ENCODE measurements at places on chromosomes 2 and 18.

GRCh38 chr2:48162742-48163141, 256.4 kb upstream of the FBXO11 start:
- DNase-seq, result no peak

- no peak for DNase-seq
These were observed 13.3 kb downstream of the BCL2 start for GRCh38 chr18:63306249-63306648.

DNA sequence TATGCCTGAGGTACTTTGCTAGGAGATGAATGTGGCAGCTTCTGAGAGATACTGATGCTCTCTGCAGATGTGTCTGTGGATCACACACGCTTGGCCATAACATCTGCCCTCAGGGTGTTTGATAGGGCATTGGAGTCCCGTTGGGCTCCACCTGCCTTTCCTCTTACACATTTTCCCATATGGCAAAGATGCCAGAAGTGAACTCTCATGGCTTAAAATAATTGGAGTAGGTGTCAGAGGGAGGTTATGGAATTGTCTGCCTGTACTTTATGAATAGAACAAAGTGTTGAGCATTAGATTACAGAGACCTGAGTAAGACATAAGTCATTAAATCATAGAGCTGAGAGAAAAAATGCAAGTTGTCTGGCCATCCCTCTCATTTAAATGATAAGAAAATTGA, 75.3 kb upstream of the PNPT1 start:
- DNase-seq, result no peak

GRCh38 chr2:120466704-120467054, 120.7 kb downstream of the INHBB start:
- DNase-seq, result no peak

DNA sequence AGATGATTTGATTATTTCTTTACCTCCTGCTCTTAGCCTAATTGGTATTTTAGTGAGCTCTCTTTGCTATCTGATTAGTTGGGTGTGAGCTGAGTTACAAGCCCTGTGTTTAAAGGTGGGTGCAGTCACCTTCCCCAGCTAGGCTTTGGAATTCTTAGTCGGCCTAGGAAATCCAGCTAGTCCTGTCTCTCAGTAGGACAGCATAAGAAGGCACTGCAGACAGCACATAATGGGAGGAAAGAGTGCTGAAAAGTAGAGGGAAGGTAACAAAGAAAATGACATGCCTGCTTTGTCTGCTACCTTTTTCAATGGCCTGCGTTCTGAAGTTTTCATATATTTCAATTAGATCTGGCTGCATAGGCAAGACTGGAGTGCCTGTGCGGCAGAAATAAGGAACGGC, 1794.0 kb upstream of the CELF4 start:
- DNase-seq, result no peak

GRCh38 chr2:69580486-69580885, 63.1 kb downstream of the AAK1 start:
- no peak for DNase-seq

DNA sequence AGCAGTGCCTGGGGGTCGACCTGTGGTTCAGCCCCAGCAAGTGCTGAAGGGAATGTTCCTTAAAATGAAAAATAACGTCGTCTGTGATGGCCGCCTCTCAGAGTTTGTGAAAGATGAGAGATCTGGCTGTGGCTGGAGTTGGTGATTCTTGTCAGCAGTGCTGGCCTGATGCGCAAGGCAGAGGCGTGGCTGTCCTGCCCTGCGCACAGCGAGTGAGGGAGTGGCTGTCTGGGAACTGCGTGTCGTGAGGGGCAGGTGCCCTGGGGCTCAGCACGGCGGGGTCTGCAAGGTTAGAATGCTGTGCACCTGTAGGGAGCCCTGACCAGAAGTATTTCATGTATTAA, 8.8 kb downstream of the NFATC1 start:
- no peak for DNase-seq

GRCh38 chr2:84876369-84876768, 4.5 kb downstream of the TRABD2A start:
- DNase-seq, result no peak

- no peak for DNase-seq
These were observed 12.5 kb downstream of the KLHL29 start for GRCh38 chr2:23397478-23397877.

- no peak for DNase-seq
These were observed 68.9 kb downstream of the MEX3C start for GRCh38 chr18:51128533-51128932.

GRCh38 chr18:23515911-23516546, 12.7 kb downstream of the RMC1 start:
- DNase-seq, result peak; percentile 44

GRCh38 chr2:212088353-212088752, 450.2 kb downstream of the ERBB4 start:
- no peak for DNase-seq

- no peak for DNase-seq
These were observed 5.4 kb downstream of the CTAGE1 start for GRCh38 chr18:22412176-22412911.

DNA sequence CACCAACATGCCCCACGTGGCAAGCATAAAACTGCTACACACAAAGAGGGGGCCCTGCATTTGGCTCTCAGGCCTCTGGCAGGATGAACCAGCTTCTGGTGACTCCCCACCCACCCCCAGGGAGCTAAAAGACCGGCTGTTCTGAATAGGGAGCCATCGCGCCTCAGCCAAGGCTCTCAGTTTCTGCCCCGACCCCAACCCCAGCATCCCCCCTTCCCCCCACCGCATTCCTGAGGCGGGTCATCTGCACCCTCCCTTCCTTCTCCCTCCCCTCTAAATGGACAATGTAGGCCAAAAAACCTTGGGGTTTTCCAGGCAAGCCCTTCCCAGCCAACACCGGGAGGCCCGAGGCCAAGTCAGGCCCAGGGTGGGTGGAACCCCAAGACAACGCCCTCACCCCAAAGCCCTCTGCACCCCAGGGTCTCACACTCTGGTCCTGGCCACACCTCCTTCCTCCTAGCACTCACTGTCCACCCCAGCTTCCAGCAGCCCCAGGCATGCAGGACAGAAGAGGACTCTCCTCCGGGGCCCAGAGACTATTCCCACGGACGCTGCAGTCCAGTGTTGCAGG, 5.7 kb downstream of the CYP26B1 start:
- no peak for DNase-seq

DNA sequence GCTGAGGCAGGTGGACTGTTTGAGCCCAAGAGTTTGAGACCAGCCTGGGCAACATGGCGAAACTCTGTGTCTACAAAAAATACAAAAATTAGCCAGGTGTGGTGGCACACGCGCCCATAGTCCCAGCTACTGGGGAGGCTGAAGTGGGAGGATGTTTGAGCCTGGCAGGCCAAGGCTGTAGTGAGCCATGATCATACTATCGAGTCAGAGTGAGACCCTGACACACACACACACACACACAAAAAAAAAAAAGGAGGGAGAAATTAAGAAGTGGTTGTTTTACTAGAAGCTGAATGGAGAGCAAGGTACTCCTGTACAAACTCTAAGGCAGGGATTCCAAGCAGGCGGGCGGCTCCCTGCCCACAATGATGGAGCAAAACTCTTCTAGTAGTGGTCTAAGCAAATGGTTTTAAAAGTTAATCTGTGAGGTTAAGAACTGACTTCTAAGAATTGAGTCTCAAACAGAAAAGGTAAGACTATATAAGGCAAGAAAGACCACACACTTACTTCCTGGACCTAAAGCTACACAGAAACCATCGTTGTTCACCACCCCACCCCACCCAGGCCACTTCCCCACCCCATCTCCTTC, 2.6 kb downstream of the ANKRD44 start:
- DNase-seq, result no peak

GRCh38 chr2:59684116-59684770, 869.2 kb downstream of the BCL11A start:
- no peak for DNase-seq

- DNase-seq, result no peak
These were observed 24.9 kb downstream of the CERS6 start for GRCh38 chr2:168480825-168481585.

- DNase-seq, result no peak
These were observed 186.2 kb downstream of the CMPK2 start for GRCh38 chr2:6679471-6679870.

DNA sequence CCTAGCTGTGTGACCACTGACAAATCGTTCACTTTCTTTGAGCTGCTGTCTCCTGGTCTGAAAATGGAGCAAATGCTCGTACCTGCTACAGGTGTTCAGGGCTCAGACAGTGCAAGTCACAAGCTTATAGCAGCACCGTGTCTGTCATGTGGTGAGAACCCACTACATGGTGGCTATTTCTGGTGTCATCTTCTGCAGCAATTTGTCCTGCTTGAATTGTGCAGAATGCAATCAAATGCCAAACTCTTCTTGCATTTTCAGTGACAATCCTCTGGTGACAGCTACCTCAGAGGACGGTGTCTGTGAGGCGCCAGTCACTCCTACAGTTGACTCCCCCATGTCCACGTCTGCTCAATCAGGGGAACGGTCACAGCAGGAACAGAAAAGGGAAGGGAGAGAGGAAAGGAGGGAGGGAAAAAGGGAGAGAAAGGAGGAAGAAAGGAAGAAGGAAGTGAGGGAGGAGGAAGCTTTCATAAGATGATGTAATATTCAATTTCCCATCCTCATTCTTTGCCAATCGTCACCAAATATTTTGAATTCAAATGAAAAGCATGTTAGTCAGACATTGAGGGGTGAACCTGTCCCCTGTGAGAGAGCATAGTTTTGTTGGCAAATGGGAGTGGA, 122.2 kb downstream of the BCL2 start:
- no peak for DNase-seq

- no peak for DNase-seq
These were observed 137.5 kb upstream of the BARD1 start for GRCh38 chr2:214946949-214947348.

GRCh38 chr2:96494188-96494587, 11.0 kb downstream of the NEURL3 start:
- DNase-seq, result no peak

- no peak for DNase-seq
These were observed 65.8 kb upstream of the CABLES1 start for GRCh38 chr18:23069481-23069880.

- DNase-seq, result no peak
These were observed 154.6 kb downstream of the EVA1A start for GRCh38 chr2:75406131-75406581.

- DNase-seq, result no peak
These were observed 55.9 kb downstream of the TTC21B start for GRCh38 chr2:165897726-165898125.

GRCh38 chr2:48901416-48901815, 145.9 kb upstream of the LHCGR start:
- DNase-seq, result no peak

DNA sequence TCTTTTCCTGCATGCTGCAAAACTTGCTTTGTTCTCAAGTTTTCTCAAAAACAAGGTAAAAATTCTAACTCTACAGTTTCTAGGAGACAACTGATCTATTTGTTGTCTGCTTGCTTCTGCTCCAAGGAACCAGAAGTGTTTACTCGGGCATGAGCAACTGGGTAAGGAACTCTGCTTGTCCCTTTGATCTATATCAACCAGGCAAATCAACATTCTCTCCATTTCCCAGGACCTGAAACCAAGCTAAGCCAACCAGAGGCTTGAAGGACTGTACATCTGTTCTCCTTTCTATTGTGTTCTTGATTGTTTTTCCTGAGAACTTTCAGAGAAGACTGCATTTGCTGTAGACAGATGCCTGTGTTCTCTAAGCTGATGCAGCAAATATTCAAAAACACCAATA, 335.0 kb upstream of the KCNH7 start:
- DNase-seq, result no peak

DNA sequence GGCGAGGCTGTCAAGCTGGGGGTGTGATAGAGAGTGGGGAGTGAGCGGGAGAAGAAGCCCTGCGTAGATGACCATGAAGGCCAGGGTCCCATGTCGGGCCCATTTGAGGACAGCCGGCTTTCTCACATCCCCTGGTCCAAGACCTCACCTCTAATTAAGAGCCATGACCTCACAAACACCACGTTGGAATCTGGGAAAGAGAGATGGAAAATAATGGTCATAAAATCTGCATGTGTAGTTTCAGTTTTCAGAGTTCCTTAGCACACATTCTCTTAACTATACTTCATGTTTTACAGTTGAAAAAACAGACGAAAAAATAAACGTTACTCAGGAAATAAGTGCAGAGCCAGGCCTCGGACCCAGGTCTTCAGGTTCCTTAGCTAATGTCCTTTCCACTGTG, 244.8 kb upstream of the SIX2 start:
- no peak for DNase-seq

DNA sequence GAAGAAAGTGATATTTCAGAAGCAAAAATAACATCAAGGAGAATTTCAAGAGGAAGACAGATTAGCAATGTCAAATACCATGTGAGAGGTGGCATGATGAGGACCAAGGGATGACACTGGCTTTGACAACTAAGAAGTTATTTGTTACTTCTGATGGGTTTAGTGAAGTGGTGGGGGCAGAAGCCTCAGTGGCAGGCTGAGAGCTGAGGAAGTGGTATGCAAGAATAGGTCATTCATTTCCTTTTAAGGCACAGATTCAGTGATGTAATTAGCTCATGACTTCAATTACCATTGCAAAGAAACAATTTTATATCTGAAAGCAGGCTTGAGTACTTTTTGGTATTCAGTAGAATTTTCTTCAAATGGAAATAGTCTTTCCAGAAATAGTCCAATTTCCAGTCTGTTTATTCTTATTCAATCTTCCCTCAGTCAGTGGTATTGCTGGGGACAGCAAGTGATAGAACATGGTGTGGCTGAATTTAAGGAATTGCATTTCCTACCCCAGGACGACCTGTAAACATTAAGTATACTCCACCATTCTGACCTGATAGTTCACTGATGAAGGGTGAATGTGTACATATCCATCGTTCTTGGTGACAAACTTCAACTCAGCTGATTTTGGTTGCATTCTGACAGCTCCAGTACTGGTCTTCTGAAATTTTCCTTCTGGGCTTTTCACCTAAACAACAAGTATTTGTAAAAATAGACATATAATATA, 28.2 kb downstream of the GEMIN6 start:
- no peak for DNase-seq

- no peak for DNase-seq
These were observed 148.6 kb downstream of the B3GNT2 start for GRCh38 chr2:62344472-62344871.

GRCh38 chr2:27792759-27793158, 21.2 kb downstream of the MRPL33 start:
- no peak for DNase-seq

GRCh38 chr2:237835372-237835771, 24.1 kb upstream of the RAMP1 start:
- no peak for DNase-seq

- DNase-seq, result no peak
These were observed 174.6 kb upstream of the PID1 start for GRCh38 chr2:229445501-229446211.

DNA sequence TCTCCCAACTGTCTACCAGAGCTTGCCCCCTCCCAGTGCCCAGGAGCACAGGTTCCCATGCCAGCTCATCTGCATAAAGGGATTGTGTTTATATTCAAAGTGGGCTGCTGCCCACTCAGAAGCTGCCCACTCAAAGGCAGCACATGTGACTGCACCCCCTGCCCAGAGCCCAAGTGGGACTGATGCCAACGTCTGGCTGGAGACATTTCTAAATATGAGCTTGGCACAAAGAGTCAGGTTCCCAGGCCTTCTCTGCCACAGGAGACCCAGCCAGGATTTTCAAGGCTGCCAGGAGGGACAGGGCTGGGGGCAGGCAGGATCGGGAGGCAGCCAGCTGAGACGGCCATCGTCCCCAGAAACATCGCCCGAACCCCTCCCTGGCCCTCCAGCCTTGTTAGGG, 67.1 kb downstream of the ZBTB7C start:
- DNase-seq, result no peak
